ENCODE measurements at places on chromosomes 16 and 17.

DNA sequence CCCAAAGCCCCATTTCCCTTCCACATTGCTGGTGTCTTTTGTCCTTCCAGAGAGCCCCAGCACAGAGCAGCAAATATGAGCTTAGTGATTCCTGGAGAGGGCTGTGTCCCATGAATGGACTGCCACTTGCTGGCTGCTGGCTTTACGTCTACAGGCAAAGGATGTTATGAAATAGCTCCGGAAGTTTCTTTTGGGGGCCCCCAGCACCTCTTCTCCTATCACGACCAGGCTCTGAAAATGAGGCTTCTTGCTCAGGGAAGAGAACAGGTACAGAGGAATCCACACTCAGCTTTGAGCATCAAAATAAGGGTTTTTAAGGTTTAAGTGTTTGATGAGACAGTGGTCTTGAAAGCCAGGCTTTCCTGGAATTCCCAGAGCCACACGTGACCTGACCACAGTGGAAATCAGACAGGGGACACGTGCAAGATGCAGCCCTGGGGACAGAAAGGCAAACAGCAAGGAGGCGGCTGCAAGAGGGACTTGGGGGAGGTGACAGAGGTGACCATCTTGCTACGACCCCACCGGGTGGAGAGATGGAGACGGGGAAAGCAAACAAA, 58.1 kb downstream of the ZDHHC7 start:
- DNase-seq: no peak

GRCh38 chr16:73071131-73071940, 23.4 kb upstream of the ZFHX3 start:
- no peak for DNase-seq

- no peak for DNase-seq
Measured at GRCh38 chr16:66263973-66264310, 102.5 kb upstream of the CDH5 start.

DNA sequence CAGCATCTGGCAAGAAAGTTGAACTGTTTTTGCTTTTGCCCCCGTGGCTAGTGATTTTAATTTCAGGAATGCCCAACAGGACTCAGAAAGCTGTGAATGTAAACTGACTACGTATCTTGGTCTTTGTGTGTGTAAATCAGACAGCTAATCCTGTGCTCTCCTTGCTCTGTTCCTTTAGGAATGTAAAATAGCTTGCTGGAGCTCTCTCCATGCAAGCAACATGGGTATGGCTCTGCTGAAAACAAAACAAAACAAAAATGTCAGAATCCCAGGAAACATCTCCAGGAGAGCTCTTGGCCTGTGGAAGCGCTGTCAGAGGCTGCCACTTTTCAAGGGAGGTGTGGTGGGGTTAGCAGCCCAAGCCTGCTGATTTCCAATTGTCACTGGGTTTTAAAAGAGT, 161.8 kb upstream of the NOG start:
- DNase-seq: no peak

- no peak for DNase-seq
Measured at GRCh38 chr17:38569701-38570512, 35.8 kb downstream of the SRCIN1 start.

DNA sequence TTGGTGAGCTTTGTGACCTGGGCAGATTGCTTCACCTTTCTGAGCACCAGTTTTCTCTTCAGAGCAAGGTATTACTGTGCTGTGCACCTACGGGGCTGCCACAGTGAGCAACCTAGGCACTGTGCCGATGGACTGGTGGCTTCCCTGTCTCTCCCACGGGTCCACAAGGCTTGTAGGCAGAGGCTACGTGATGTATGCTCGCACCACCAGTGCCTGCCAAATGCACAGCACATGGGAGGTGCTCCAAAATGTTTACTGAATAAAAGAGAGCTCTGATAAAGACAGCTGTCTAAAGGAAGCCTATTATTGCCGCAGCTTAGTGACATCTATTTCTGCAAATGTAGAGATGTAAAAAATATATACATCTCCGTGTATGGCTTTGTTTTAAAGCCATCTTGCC, 139.2 kb downstream of the CDK5R1 start:
- no peak for DNase-seq

DNA sequence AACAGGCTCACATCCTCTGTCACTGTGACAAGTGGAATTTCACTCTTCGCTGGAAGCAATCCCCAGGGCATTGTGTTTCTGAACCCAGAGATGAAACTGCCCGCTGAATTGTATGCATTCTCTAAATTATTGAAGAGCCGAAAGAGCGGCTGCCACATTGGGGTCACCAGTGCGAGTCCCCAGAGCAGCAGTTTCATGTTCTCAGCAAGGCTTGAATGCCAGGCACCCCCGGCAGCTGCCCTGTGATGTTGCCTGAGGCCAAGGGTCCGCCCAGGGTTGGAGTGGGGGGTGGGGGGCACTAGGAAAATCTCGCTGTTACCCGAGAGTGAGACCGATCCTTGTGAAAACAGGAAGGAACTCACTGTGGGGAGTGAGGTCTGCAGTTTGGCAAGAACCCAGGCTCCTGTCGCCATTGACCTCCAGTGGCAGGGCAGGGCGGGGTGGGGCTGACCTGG, 20.7 kb upstream of the BCAR1 start:
- no peak for DNase-seq

DNA sequence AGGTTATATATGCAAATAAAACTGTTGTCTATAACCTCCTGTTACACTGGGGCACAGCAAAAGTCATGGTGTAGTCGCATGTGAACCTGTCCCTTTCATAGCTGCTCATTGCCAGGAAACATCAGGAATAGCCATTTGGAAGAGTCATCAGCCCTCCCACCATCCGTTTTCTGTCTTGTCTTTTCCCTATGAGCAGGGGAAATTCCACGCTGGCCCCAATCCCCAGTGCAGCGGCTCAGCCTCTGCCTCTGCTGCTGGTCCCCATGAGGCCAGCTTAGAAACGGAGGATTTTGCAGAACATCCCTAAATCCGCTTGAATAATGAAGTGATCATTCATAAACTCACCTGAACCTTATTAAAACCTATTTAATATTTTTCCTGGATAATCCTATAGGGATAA, 10.5 kb downstream of the MAPT start:
- no peak for DNase-seq

DNA sequence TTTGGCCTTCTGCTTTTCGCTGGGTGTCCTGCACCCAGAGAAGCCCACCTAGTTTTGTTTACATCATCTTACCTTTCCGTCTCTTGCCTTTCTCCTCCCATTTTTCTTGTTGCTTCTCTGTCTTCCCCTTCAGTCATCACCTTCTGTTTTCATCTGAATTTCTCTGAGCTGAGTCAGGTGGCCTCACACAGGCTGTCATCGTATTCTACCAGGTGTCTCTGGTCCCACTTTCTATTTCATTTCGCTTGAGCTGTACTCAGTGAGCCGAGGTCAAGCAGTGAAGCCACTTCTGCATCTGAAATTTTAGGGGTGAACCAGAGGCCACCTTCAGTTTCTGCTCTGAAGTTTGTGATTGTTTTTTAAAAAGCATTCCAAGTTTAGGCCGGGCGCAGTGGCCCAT, 9.7 kb downstream of the CRAMP1 start:
- DNase-seq: no peak

DNA sequence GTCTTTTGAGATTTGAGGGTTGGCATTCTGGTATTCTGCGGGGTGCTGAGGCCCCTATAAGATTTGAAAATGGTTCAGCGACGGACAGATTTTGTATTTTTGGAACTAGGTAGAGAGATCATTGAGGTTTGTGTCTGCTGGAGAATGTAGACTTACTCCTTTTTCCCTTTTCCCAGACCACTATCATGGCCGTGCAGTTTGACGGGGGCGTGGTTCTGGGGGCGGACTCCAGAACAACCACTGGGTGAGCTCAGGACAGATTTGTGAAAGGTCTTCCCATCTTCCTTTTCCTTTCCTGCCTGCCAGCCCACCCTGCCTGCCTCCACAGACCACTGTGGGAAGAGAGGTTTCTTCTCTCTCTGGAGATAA, 572 bp downstream of the PSMB6 start:
- no peak for DNase-seq

DNA sequence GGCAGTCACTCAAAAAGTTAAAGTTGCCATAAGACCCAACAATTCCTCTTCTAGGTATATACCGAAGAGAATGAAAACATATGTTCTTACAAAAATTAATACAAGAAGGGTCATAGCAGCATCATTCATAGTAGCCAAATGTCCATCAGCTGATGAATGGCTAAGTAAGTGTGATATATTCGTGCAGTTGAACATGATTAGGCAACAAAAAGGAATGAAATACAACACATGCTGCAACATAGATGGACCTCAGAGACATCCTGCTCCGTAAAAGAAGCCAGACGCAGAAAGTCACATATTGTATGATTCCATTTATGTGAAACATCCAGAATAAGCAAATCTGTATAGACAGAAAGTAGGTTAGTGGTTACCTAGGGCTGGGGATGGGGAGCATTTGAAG, 229.4 kb upstream of the CACNG5 start:
- DNase-seq: no peak

Measured in activated naive CD8-positive, alpha-beta T cell treated with anti-CD3 and anti-CD28 coated beads, Interleukin-2, amount 50 U/mL, for 16 hours (primary cell).